ENCODE measurements at places on chromosomes 3 and 15.
A peak's percentile ranks its signal among the peaks of the same experiment; 100 is the strongest.

GRCh38 chr3:125055913-125056745 is at the start of gene HEG1:
TSS of gene HEG1 (minus strand) at chr3:125055997. CDS start at chr3:125055890, 107 bp downstream.
- peak; percentile 63 for DNase-seq

GRCh38 chr15:38526158-38526557 is 38.5 kb downstream of the RASGRP1 start:
- DNase-seq, result peak; percentile 24

DNA sequence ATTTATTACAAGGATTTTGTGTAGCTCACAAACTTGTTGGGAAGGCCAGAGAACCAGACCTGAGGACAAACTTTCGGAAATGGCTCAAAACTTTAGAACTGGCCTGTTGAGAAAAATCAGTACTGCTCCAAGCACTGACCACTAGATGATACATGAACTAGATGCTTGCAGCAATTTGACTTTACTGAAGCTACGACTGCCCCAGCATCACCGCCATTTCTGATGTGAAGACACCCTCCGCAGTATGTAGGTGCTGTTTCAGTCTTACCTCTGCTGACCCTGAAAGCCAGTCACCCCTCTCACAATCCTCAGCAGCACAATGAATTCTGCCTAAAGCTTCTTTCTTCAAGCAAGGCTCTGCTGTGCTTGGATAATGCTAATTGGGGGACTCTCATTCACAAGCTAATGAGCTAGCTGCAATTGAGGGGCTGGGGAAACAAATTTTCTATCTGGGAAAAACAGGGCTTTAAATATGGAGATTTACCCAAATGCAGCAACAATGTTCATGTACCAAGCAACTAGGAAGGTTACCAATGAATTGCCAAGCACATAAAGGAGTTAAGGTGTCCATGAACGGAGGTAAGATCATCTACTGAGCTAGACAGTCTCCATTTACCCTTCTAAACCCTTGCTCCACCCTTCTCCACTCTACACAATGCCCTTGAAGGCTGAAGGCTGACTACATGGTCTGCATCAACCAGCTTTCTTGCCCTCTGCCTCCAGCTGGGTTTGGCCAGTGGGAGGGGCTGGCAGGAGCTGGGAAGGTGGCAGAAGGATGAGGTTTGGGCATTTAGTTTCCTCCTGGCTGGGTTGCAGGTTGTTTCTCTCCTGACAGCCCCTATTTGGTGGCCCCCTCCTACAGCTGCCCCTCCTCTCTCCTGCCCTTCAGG is 53.2 kb upstream of the FSTL1 start:
- DNase-seq, result no peak

DNA sequence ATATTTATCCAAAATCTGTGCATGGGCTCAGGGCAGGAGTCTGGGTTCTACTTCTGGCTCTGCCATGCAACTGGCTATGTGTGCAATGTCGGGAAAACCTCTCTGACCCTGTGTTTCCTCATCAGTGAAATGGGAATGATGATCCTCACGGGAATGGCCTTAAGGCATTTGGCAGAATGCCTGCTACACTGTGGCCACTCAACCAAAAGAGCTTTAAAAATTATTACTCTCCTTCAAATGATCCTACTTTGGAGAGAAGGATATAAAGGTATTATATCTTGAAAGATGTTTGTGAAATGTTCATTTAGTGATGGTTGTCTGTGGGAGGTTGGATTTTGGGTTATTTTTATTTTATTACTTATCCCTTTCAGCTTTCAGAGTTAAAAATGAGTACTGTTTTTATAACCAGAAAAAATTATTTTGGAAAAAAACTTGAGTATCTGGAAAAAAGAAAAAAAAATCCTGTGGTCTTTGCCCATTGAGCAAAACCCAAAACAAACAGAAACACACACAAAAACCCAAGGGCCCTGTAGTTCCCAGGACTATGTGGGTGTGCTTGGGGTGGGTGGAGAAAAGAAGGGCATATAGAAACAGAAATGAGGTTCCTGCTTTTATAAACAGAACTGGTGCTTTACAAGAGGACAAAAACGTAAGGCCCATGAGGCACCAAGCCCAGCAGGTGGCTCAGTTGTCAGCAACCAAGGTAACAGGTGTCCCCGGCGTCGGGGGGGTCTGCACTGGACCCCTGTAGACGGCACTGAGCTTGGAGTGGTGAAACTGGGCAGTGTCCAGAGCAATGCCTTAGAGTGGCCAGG is 22.0 kb downstream of the RGMA start:
- no peak for DNase-seq

DNA sequence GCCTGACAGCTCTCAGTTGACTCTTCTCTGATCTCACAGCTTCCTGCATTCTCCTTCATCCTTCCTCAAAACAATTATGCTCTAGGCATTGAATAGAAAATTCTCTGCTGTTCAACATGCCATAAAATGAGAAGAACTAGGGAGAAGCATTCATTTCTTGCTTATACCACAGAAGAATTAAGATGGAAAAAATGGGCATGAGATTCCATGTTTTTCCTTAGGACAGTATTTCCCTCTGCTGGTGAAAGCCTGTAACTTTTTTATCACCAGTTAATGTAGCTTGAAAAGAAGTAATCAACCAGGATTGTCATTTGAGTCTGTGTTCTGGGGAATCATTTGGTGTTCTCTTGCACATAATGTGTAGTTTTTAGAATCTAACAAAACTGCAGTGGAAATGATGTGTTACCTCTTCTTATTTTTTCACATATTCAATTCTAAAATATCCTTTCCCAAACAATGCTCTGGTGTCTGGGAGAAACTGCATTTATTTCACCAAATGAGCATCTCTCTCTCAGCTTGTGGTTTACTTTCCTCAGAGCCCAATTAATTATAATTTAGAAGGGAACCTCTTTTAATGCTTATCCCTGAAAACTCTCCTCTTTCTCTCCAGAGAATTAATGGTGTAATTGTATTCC is 92.8 kb upstream of the DCBLD2 start:
- DNase-seq, result peak; percentile 7

DNA sequence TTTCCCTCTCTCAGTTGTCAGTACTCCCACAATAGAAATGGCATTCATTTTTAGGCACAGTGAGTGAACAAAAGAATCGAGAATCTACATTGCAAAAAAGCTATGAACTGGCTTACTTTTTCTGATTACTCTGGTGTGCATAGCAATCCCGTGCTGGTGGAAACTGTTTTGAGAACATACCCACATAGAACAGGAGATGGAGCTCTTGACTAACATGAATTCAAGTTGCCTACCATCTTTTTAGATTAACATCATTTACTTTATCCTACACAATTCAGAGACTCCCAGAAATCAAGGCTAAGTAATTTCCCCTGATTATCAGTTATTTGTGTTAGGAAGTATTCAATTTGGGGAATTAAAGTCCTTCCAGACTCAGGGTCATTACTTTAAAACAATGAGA is 326.6 kb downstream of the ARPP21 start:
- DNase-seq, result no peak

- peak; percentile 54 for DNase-seq
These were observed 62.4 kb downstream of the MBNL1 start for GRCh38 chr3:152331018-152331541.

- peak; percentile 22 for DNase-seq
These were observed 566 bp upstream of the MKRN3 start for GRCh38 chr15:23564821-23565394.

GRCh38 chr3:131645638-131646037 is 142.9 kb upstream of the MRPL3 start:
- DNase-seq, result no peak

DNA sequence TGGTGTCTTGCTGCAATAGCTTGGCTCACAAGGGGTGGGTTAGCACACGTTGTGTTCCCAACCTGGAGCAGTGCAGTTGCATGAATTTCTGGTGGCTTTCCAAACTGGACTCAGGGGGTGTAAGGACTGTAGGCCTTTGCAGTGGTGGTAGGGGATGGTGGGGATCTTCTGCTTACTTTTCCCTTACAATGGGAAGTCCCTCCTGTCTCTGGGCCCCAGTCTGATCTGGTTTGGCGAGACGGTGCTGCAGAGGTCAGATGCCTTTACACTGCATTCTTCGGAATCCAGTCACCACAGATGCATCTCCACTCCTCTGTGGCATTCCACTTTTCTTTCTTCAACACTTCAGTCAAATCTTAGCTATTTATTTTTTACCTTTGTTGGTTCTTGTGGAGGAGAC is 132.1 kb downstream of the DOCK3 start:
- DNase-seq, result no peak

DNA sequence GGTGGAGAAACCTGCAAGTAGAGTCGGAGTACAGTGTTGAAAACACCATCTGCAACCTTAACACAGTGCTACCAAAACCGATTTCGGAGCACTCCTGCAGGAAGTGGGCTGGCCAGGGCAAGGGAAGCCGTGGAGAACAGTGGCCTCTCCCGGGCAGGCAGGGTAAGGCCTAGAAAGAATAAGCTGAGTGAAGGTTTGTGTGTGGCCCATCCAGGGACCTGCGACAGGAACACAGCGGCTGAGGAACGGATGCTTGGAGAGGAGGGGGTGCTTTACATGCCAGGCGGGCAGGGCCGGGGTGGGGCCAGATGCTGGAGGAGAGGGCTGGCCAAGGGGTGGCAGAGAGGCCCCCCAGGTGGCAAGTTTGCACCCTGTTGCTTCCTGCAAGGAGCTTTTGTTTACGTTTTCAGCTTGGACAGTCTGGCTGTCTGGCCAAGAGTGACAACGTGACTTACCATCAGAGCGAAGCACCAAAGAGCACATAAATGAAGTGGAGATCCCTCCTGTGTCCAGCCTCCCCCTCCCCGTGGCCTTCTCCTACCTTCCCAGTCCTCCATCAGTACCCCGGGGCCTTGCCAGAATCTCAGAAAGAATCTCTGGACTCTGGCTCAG is 156.5 kb downstream of the PGPEP1L start:
- DNase-seq, result peak; percentile 81

DNA sequence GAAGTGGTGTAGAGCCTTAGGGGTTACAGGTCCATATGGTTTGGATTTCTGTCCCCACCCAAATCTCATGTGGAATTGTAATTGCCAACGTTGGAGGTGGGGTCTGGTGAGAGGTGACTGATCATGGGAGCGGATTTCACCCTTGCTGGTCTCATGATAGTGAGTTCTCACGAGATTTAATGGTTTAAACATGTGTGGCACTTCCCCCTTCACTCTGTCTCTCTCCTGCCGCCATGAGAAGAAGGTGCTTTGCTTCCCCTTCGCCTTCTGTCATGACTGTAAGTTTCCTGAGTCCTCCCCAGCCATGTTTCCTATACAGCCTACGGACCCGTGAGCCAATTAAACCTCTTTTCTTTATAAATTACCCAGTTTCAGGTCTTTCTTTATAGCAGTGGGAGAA is 43.1 kb upstream of the MFGE8 start:
- DNase-seq, result no peak

- DNase-seq, result no peak
These were observed 104.4 kb downstream of the LRRK1 start for GRCh38 chr15:101023501-101024072.

DNA sequence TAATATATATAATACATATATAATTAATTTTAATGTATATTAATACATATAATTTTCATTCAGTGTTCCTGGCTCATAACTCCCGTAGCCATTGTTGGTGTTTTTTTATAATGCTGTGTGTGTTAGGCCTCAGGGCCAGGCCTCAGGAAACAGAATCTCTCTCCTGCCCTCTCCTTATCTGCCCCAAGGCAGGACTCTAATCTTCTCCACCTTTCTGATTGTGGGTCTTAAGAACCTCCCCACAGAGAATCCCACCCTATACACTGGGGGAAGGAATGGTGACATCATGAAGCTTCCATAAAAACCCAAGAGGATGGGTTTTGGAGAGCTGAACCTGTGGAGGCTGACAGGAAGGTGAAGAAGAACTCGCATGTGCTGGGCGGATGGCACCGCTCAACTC is 4.0 kb upstream of the FMN1 start:
- DNase-seq, result peak; percentile 22

GRCh38 chr15:74365598-74366445 is 1.6 kb downstream of the CYP11A1 start:
- peak; percentile 24 for DNase-seq

- no peak for DNase-seq
These were observed 106.3 kb downstream of the ETFA start for GRCh38 chr15:76204916-76205460.

DNA sequence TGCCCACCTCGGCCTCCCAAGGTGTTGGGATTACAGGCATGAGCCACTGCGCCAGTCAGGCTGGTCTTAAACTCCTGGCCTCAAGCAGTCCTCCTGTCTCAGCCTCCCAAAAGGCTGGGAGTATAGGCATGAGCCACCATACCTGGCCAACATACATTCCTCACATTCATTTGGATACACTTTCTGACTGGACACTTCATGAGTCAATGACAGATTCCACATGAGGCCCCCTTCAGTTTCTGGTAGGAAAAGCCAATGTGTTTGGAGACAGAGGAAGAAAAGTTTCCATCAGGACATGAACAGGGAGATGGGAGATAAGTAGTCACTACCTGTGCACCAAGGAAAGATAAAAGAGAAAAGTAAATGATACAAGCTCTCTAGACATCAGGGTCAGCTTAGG is 49.4 kb upstream of the GSK3B start:
- DNase-seq, result no peak

GRCh38 chr3:178618896-178619295 is 82.7 kb downstream of the KCNMB2 start:
- no peak for DNase-seq

DNA sequence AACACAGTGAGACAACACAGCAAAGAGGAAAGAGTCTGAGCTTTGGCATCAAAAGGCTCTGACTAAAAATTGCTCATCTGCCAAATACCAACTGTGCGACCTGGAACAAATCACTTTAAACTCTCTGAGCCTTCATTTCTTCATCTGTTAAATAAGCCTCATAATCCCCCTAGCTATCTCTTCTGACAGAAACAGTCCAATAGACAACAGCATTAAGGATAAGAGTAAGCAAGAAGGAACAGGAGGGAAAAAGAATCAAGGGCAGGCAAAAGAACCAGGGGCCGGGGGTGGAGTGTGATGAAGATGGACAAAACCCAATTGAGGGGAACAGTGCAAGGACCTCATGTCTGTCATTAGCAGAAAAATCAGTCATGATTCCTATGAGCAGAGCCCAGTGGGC is 79.4 kb upstream of the SETMAR start:
- DNase-seq, result no peak

DNA sequence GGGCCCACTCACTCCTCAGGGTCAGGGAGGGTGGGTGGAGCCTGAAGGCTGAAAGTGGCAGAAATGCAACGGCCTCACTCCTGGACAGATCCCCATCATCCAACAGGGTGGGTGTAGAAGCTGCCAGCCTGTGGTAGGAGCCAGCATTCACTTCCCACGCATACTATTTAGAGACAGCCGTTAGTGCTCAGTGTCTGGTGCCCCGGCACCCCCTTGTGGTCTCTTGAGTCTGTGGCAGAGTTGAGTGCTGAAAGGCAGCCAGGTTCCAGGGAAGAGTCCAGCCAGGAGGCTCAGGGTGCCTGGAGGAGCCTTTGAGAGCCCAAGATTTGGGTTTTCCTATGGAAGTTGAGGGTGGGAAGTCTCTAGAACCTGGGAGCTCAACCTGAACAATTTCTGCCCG is 2.1 kb upstream of the GNAT1 start:
- peak; percentile 66 for DNase-seq

DNA sequence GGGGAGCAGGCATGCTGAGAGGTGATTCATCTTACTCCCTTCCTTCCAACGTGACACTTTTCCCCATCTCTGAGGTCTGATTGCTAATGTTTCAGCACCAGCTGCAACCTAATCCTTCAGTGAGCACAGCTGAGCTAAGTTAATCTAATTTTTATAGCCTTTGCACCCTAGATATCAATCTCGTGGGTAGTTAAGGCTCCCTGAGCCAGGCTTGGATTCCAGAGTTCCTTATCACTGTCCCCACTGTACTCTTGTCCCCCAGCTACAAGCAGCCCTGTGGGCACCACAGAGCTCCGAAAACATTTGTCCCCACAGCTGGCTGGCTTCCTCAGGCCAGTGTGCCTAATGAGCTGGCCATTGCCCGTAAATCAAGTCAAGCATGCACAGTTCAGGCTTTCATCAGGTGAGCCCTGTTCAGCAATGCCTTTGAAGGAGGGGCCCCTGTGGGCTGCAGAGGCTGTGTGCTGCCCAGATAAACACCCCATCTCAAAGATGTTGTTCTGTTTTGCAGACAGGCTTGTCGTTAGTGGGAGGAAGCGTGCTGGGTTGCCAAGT is 376.9 kb upstream of the RASGRP1 start:
- DNase-seq, result no peak
